Osteoblast (primary cell): ENCODE measurements at places on chromosomes 6 and 20. TPM values are rescaled to one million over a fixed set of nuclear protein-coding genes. Genes with fewer than 3 reads are reported as not detected.
A peak's percentile ranks its signal among the peaks of the same experiment; 100 is the strongest.

DNA sequence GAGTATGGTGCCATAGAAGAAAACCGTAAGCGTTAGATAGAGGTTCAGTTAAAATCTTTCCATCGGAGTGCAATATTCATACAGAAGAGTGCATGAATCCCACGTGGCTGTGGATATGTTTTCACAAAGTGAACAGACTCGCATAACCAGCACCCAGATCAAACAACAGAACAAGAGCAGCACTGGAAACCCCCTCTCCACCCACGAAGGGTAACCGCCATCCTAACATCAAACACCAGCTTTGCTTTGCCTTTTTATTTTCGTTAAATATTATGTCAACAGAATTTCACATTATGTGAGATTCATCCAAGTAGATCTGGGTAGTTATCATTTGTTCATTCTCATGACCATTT, 4.7 kb downstream of the GTSF1L start:
- no peak for DNase-seq

- DNase-seq: no peak
Observed at GRCh38 chr6:16267428-16268263, 29.3 kb downstream of the GMPR start.

ZNF311 gene
- 0.88 and 1.1 TPM in 2 replicates for total RNA-seq

DNA sequence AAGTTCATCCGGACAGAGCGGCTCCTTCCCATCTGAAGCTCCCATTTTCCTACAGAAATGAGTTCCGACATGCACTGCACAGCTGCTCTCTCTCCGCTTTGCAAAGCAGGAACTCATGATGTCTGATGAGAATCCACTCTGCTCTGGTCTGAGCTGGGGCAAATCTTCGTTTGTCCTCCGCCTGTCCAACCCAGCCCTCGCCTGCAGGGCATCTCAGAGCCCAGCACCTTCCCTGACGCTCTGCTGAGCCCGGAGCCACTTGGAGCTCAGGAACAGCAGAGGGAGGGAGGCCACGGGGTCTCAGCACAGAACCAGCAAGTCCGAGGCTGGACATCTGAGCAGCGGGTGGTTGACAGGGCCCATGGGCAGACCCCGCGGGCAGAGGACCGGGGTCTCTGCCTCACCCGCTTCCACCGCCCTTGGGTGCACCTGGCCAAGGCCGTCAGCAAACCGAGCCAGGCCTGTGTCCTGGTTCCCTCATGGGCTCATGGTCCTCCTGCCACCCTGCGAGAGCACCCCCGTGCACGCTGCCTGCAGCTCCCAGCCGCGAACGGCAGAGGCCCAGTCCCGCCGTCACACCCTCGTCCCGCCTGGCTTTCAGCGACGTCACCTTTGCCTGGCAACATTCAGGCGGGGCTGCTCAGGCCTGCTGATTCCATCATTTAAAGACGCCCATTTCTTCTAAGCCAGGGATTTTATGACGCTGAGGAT, 78.5 kb upstream of the BHLHE23 start:
- DNase-seq: peak; percentile 72

CRISP3 gene
- total RNA-seq: not detected in 2 replicates

- DNase-seq: no peak
Observed at GRCh38 chr6:106186714-106187113, 100.6 kb downstream of the PRDM1 start.

DNA sequence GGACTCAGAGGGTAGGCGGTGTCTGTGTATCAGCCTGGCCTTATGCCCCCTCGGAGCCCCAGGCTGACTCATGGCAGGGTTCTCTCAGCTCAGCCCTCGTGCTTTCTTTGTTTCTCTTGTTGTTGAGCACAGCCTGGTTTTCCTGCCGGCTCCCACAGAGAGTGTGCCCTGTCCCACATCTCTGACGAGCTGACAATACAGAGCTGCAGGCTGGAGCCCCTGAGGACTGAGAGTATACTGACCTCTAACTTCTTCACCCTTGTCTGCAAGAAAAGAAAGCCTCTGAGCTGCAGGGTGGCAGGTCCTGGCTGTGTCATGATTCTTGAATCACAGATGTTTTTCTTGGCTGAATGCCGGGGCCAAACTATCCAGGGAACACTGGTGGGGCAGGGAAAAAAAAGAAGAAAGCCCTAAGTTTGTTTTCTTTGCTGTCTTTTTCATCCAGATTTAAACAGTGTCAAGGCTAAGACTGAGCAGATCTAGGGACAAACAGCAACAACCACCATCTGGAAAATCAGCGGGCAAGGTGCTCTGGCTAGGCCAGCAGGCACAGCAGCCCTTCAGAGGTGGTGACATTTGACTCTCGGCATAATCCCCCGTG, 63.3 kb upstream of the ZNF133 start:
- peak; percentile 98 for DNase-seq

DNA sequence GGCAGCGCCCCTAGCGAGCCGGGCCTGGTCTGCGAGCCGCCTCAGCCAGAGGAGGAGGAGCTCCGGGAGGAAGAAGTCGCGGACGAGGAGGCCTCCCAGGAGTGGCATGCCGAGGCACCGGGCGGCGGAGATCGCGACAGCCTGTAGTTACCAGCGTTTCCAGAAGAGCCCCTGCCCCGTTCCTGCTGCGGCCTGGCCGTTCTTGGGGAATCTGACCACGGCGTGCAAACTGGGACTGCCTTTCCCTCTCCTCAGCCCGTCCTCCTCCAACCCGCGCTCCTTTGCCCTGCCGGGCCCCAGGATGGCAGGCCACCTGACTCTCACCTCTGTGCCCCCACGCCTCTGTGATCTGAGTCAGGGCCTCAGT, 802 bp downstream of the HDGFL1 start:
- DNase-seq: no peak

- DNase-seq: no peak
Observed at GRCh38 chr6:42564506-42564825, 637 bp downstream of the UBR2 start.

DNA sequence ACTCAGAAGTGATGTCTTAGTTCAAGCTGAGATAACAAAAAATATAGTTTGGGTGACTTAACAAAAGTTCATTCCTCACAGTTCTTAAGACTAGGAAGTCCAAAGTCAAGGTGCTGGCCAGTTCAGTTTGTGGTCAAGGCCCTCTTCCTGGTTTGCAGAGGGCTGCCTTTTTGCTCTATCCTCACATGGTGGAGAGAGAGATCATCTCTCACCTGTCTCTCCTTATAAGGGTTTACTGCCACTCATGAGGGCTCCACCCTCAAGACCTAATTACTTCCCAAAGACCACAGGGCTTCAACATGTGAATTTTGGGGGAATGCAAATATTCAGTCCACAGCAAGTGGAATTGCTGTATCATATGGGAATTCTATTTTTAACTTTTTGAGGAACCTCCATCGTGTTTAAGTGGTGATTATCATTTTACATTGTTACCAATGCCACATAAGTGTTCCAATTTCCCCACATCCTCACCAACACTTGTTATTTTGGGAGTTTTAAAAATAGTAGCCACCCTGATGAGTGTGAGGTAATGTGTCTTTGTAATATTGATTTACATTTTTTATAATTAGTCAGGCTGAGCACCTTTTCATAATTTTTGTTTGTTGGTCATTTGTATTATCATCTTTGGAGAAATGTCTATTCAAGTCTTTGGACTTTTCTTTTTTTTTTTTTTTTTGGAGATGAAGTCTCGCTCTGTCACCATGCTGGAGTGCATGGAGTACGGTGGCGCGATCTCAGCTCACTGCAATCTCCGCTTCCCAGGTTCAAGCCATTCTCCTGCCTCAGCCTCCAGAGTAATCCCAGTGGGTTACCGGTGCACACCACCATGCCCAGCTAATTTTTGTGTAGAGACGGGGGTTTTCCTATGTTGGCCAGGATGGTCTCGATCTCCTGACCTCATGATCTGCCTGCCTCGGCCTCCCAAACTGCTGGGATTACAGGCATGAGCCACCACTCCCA, 112.2 kb downstream of the SESN1 start:
- no peak for DNase-seq

- DNase-seq: no peak
Observed at GRCh38 chr20:45341939-45342854, 6.0 kb downstream of the SDC4 start.

GRCh38 chr20:1402149-1402548, 9.3 kb upstream of the FKBP1A start:
- DNase-seq: no peak

DNA sequence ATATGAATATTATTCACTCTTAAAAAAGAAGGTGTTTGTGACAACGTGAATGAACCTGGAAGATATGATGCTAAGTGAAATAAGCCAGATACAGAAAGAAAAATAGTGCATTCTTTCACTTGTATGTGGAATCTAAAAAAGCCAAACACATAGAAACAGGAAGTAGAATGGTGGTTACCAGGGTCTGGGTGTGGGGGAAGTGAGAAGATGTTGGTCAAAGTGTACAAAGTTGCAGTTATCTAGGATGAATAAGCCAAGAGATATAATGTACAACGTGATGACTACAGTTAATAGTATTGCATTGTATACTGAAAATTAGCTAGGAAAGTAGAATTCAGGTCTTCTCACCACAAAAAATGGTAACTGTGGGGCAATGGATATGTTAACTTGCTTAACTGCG, 151.1 kb upstream of the HCRTR2 start:
- no peak for DNase-seq

DNA sequence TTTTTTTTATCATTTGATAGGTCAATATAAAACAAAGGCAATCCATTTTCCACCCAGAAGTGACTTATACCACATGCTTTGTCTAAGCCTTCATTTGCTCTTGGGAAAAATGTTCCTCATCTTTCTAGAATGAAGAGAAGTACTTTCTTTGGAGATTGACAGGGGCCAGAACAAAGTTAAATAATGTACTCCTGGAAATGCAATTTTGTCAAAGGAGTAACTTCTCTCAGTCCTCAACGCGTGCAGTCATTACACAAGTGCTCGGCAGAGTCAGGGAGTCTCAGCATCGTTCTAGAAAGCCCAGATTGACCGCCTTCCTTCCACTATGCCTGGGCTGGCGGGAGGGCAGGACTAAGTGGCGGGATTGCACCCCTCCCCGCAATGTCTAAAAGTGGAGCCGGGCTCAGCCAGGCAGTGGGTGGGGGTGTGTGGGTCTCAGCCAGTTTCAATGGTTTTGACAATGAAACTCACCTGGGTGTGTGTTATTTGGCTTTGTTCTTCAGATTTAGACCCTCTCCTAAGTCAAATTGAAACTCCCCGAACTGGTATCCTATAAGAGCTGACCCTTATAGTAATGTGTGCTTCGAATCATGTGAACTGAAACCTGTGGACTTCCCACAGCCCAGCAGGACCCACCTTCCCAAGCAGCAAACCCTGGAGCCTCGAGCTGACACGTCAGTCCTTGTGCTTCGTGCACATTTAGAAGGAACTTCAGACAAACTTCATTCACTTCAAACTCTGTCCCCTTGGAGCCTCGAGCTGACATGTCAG, 63.2 kb upstream of the DUSP22 start:
- DNase-seq: peak; percentile 31

DNA sequence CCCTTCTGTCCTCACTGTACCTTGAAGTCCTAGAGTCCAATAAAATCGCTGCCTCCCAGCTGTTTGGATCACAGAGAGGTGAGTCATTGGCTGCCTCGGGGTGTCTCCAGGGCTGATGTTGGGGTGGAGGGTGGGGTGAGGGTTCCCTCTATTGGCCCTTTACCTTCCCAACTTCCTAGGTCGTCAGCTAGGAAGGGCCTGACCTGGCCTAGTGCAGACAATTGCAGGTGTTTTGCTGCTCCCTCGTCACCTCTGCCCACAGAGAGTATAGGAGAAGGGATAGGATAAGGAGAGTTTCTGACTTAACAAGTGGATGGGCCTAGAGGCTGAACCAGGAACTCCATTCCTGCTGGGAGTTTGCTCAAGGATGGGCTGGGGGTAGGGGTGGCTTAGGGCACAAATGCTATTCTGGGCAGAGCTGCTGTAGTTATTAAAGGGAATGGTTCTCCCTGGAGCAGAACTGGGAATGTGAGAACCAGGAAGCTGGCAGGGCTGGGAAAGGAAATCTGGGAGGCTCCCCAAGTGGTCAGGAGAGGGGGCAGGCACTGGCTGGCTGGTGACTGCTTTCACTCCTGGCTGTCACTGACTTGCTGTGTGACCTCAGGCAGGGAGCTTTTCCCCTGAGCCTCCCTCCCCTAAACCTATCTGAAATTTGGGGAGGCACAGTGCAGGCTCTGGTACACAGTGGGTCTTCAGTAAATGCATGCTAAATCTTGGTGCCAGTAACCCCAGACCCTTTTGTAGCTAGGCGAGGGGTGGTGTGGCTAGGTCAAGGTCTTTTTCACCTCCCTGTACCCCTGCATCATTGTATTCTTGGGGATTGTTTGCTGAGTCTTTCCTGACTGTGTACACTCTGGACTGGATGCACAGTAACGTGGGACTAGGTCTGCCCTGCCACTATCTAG, 1.5 kb downstream of the TP53INP2 start:
- DNase-seq: peak; percentile 93

DNA sequence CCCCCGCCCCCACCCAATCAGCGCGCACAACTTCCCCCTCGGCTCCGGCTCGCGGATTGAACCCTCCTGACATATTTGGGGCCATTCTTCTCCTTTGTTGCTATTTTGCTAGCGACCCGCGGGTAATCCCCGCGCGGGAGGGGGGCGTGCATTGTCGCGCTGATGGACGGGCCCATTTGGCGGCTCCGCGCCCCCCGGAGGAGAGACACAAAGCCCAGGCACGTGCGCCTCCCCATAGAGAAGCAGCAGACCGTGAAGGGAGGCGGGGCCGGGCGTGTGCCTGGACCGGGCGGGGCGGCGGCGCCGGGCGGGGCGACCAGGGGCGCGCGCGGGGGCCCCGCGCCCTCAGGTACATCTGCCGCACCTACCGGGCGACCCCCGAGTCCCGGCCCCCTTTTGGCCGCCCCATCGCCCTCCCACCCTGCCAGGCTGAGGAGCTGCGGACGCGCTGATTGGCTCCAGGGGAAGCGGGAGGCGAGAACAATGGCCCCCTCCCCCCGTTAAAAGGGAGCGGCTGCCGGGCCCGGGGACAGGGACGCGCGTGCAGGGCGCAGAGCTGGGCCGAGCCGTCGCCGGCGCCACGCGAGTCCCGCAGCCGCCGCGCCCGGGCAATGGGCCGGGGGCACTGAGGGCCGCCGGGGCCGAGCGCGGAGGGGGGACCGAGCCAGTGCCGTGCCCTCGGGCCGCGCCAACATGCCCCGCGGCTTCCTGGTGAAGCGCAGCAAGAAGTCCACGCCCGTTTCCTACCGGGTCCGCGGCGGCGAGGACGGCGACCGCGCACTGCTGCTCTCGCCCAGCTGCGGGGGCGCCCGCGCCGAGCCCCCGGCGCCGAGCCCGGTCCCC, at the start of gene INSM1:
Gene INSM1 (plus strand): TSS at position 530 of the 843 bp plus-strand sequence. CDS start 164 bp downstream, at position 694.
- DNase-seq: peak; percentile 77

- no peak for DNase-seq
Observed at GRCh38 chr6:110055387-110055735, 77.2 kb downstream of the GPR6 start.

PPP1R18 gene
- 62.6 and 63.9 TPM in 2 replicates for total RNA-seq

C20orf202 gene
- under 0.01 TPM in 1 of 2 replicates, not detected in the other for total RNA-seq

FGD2 gene
- under 0.01 TPM in 2 replicates for total RNA-seq

GRCh38 chr20:37393863-37394542, 48.1 kb downstream of the SRC start:
- DNase-seq: peak; percentile 61

- DNase-seq: peak; percentile 97
Observed at GRCh38 chr6:37059344-37060194, 54.1 kb downstream of the FGD2 start.
